ENCODE measurements at places on chromosomes 5 and 9. TPM values are rescaled to one million over a fixed set of nuclear protein-coding genes. Genes with fewer than 3 reads are reported as not detected.

Gene HMMR
- total RNA-seq: 78.3 TPM

Gene FGF18
- total RNA-seq: not detected

Gene GGTA1
- not detected for total RNA-seq

Gene PLAC8L1
- 0.83 TPM for total RNA-seq

Gene CSF2
- 16.4 TPM for total RNA-seq

Gene RHOBTB3
- total RNA-seq: 120 TPM

Gene ZNF618
- 5.0 TPM for total RNA-seq

Gene C8G
- total RNA-seq: 1.2 TPM

All from Daoy (cell line).